ENCODE measurements at places on chromosomes 1 and 21.
A peak's percentile ranks its signal among the peaks of the same experiment; 100 is the strongest.

DNA sequence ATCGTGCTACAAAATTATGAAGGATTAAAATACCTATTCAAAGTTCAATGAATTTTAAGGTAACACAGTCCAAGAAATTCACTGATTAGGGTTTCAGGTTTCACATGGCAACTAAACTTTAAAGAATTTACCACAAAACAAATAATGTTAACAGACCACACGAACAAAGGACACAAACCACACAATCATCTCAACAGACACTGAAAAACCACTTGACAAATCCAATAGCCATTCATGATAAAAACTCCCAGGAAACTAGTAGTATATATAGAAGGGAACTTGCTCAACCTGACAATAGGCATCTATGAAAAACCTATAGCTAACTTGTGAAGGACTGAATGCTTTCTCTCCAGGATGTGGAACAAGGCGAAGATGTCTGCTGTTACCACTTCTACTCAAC, 21.1 kb upstream of the SH2D5 start:
- DNase-seq, result no peak

- DNase-seq, result no peak
Observed at GRCh38 chr1:167301355-167301754, 80.7 kb downstream of the POU2F1 start.

GRCh38 chr21:38436341-38436740, 61.9 kb downstream of the ERG start:
- DNase-seq, result no peak

DNA sequence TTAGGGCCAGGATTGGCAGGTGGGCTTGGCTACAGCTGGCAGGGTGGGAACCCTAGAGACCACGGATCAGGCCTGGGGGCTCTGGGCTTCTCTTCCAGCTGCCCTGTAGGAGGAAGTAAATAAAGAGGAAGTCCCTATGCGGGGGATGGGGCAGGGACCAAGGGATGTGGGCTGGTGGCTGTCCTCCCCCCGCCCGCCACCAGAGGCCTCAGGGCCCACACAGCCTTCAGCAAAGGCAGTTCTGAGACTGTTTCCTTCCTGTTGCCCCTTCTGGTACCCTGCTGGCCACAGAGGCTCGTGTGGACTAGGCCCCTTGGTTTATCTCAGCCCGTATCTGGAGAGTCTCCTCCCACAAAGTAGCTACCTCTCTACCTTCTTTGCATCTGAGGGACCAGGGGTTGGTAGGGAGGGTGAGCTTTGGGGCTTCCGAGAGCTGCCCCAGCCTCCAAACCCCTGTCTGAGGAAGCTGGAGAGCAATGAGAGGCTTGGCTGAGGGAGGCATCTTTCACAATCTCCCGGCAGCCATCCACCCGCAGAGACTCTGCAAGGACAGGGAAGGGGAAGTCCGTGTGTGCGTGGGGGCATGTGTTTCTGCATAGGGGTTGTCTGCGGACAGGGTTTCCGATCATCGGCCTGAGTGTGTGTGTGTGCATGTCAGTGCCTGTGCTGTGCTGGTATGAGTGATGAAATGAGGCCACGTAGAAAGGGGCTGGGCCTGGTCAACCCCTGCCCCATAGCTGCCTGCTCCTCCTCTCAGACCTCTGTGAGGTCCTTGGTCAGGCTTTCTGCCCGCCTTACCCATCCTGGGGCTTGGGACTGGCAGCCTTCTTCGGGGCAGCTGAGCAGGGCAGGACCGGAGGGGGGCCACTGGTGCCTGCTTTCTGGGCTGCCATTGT, 12.5 kb downstream of the RPS6KA1 start:
- DNase-seq, result peak; percentile 46

- DNase-seq, result no peak
Observed at GRCh38 chr1:156676820-156677615, at the start of gene NES. NES (minus strand) TSS chr1:156677407; CDS start chr1:156677264, 143 bp downstream.

DNA sequence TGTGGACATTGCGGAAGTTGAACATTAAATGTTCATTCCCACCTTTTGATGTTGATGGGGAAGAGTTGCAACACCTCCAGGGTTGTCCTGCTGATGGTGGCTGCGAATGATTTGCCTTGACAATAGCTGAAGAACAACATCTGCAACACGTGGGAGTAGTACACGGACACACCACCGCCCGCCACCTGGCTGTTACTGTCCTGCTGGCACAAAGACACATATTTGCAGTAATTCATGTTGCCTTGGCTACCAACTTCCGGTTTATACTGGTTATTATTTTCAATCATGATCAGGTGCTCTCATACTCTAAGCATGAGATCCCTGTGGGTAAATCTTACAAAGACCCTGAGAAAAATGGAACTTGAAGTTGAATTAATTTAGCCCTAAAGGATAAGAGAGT, 55.2 kb downstream of the UBR4 start:
- no peak for DNase-seq

- no peak for DNase-seq
Observed at GRCh38 chr1:33768821-33769220, 95.1 kb upstream of the HMGB4 start.

DNA sequence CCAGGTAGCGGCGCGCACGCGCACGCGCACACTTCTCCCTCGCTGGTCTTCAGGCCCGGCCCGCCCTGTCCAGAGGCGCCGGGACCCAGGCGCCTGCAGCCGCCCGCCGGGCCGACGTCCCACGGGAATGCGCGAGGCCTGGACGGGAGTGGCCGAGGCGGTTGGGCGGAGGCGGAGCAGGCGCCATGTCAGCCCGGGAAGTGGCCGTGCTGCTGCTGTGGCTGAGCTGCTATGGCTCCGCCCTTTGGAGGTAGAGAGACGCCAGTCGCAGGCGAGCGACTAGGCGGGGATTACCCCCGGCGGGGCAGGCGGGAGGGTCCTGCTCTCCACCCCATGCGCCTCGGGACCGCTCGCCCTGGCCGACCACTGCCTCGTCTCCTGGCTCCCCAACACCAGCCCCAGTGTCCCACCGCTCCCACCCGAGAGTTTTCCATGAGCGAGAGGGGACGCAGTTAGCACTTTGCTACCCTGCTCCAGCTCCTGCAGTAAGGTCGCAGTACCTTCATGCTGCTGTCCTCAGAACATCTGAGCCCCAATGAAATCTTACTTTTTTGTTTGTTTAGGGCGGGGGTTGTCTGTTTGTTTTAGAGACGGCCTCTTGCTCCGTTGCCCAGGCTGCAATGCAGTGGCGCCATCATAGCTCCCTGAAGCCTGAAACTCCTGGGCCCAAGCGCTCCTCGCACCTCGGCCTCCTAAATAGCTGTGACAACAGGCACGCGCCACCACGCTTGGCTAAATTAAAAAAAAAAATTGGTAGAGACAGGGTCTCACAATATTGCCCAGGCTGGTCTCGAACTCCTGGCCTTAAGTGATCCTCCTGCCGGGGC, at the start of gene CATSPERE:
Gene CATSPERE (plus strand): TSS at position 29 of the 827 bp plus-strand sequence. CDS start 157 bp downstream, at position 186.
- peak; percentile 55 for DNase-seq

- no peak for DNase-seq
Observed at GRCh38 chr1:42330215-42330614, 4.8 kb downstream of the FOXJ3 start.

DNA sequence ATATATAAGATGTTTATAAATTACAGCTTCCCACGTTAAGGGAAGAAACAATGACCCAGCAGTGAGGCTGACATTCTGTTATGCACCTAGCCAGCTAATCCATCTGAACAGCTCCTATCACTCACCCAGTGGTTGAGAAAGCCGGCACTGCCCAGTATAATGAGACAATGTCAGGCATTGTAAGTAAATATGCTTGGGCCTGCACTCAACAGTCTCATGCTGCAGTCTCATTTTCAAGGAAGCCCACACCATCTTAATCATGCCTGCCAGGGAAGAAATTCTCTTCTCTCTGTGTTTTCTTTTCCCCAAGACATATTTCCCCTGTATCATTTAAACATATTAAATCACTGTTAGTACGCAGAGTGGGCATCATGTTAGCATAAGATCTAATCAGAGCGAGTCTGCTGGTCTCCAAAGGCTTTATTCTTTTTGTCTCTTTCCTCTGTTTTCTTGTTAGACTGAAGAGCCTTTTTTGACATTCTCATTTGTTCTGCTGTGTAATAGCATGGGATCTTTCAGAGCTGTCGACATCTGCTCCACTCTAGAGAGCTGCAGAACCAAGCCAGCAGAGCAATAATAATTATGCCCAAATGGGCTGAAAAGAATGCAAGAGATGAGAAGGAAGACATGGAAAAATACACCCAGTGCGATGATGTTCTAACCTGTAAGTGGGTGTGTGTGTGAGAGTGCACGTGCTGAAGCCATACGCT, 67.6 kb upstream of the SLC22A15 start:
- no peak for DNase-seq

GRCh38 chr21:43775795-43776430, at the start of gene CSTB:
CSTB (minus strand) TSS chr21:43776308; CDS start chr21:43776269, 39 bp downstream.
- peak; percentile 71 for DNase-seq

DNA sequence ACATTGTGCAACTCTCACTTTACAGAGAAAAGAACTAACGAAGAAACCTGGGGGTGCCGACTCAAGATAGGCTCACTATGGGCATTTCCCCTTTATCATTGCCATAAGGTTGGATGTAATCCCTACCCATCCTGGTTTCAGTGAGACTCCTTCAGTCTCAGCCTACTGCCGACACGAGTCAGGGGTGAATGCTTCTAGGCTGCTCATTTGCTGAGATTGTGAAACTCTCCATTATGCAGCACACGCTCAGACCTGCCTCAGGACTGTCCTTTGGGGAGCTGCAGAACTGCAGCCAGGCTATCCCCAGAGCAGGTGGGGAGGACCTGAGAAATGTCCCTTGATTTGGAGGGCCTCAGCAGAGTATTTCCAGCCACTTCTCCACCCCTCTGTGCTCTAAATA, 22.2 kb downstream of the TSHB start:
- DNase-seq, result no peak

DNA sequence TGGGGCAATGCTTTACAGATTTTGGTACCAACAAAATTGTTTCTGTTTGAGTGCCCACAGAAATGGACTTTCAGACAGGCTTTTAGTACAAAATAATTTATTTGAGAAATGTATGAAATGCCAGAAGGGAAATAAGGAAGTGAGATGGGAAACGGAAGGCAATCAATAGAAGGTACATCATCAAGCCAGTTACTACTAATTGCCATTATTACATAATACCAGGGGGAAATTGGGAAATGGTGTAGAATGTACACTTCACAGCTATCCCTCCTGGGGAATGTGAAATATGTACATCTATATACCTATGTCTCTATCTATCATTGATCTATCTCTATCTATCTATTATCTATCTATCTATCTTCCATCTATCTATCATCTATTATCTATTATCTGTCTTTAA, 264.6 kb upstream of the B3GALT2 start:
- DNase-seq, result no peak

DNA sequence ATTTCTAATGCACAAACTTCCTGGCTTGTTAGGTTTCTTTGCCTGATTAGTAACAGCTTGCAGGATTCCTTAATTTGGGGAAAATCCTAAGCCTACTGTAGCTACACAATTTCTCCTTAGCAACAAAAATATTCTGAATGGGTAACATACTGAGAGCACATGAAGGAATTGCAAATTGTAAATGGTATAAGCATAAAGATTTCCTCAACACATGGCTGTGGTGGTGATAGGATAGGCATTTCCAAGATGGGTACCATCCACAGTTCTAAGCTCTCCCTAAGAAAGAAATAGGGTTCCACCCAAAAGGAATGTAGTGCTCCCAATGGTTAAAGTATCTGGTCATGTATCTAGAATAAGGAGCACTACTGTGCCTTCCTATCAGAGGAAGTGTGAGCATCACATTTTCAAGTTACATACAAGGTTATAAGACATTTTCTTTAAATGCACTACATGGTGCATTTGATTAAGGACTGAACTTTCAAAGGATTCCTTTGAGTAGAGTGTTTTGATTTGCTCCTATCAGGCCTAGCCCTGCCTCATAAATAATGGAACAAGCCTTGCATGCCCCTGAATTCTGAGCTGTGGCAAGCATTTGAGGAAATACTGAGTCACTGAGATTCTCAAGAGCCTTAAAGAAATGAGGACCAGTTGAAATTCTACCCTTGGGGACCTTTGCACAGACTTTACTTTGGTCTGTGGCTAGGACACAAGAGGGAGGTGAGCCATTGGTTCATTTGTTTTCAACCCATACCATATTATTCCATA, 286.4 kb downstream of the PTBP2 start:
- no peak for DNase-seq

DNA sequence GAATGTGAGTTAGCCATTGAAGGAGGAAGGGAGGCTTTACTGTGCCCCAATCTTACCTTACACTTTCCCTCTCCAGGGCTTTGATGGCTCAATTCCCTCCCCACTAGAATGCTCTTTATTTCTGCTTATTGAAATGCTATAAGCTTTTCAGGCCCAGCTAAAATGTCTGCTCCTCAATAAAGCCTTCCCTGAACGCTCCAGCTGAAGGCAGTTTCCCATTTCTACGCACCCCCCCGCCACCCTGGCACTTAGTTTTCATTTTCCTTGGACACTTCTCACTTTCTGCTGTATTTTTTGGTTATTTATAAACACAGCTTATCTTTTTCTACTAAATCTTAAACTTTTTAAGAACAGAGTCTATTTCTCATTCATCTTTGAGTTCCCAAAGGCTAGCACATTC, 7.1 kb upstream of the TMEM167B start:
- no peak for DNase-seq

GRCh38 chr1:155043793-155044192, 7.3 kb upstream of the ADAM15 start:
- no peak for DNase-seq

DNA sequence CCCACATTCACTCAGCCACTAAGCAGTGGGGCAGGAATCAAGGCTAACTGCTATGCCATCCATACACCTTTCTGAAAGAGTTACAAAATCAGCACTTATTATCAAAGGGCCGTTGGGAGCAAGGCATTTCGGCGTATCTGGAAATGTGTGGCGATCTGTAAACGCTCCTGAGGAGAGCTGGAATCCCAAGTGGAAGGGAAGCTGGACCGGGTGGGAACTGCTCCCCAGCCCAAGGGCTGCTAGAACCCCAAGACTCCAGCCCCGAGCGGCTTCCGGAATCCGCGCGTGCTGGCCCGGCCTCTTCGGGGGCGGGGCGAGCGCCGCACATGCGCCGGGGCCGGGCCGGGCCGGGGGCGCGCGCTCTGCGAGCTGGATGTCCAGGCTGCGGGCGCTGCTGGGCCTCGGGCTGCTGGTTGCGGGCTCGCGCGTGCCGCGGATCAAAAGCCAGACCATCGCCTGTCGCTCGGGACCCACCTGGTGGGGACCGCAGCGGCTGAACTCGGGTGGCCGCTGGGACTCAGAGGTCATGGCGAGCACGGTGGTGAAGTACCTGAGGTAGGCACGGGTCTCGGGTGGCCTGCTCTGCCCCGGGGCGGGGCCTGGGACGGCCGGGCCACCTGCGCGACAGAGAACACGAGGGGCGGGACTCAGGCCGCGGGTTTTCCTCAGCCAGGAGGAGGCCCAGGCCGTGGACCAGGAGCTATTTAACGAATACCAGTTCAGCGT, at the start of gene NAXE:
Gene NAXE (plus strand): TSS at position 345 of the 726 bp plus-strand sequence. CDS start 29 bp downstream, at position 374.
- DNase-seq, result peak; percentile 66

Data from stimulated activated CD4-positive, alpha-beta T cell treated with anti-CD3 and anti-CD28 coated beads, Interleukin-15, amount 100 ng/mL, for 1 hour (primary cell).